Renal cortex interstitium (tissue), 15 donors: ENCODE measurements at places on chromosomes 1 and 21.

- no peak for DNase-seq
These were observed 105.9 kb downstream of the RGS2 start for GRCh38 chr1:192914696-192915095.

DNA sequence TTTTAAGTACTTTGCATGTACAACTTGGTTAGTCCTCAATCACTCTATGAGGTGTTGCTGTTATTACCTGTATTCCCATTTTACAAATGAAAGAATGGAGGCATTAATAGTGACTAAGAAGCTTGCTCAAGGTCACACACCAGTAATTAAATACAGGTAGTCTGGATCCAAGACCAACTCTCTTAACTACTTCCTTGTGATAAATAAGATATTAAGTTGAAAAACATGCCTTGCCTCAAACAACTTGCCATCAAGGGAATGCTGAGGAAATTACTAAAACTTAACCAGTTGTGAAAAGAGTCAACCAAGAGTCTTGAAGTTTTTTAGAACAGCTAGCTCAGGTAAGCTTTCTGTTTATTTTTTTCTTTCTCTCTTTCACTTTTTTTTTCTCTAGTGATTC lies 21.0 kb upstream of the LAMC1 start:
- no peak for DNase-seq

GRCh38 chr1:66644331-66644730 lies 107.9 kb upstream of the DYNLT5 start:
- no peak for DNase-seq

DNA sequence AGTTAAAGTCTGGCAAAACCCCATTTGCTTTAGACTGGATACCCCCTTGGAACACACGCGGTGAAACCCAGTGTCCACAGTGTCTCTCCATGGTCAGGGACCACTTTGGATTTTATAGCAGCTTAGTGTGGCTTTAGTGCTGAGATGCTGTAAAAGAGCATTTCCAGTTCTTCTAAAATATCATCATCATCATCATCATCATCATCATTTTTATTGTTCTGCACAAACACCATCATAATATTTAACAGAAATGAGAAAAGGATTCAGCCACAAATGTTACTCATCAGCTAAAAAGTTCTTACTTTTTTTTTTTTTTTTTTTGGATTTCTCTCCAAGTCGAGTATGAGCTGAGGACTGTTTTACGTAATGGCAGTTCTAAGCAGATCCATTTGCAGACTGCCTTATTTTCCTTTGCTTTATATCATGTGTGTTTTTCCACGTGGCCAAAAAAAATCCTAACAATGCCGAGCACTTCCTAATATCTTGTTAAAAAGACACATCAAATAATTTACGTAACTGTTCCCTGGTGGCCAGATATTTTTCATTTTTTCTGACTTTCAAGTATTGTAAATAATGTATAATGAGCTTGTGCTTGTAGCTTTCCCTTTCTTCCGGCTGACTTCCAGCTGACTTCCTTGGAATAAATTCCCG lies 62.8 kb downstream of the EVA1C start:
- no peak for DNase-seq

DNA sequence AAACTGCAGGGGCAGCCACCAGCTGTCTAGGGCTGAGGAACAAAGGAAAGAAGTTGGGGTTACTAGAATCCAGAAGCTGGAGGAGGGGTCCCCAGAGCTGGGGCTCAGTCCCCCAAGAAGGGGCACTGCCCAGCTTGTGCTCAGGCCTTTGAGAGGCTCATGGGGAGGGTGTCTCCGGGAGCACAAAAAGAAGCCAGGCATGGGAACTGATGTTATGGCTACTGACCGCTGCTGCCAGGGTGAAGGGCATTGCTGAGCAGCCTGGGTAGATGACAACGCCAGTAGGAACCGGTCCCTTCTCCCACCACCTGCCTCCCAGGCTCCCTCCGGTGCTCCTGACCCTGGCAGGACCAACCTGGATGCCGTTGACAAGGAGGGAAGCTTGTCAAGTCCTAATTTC lies 762.5 kb upstream of the TPTE start:
- no peak for DNase-seq

DNA sequence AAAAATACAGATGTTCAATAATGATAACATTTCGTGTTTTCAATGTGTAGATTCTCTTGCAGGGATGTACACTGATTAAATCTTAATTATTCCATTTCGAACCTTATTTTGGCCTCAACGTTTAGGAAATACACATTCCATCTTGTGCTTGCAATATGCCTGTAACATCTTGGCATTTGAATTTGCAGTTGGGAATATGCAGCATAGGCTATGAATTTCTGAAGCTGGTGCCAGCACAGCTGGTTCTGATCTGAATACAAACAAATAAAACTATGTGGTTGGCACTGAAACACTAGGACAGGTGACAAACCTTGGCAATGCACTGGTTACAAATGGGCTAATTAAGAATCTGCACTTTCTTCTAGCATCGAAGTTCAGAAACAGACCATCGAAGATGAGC lies 108.4 kb downstream of the ERG start:
- DNase-seq: no peak

- DNase-seq: no peak
These were observed 36.3 kb downstream of the NRDC start for GRCh38 chr1:51842261-51842660.

GRCh38 chr1:167373398-167373797 lies 144.9 kb downstream of the CD247 start:
- DNase-seq: peak; percentile 15

GRCh38 chr21:45113543-45113942 lies 39.2 kb downstream of the ADARB1 start:
- DNase-seq: no peak

- no peak for DNase-seq
These were observed 4.1 kb upstream of the TRAF3IP3 start for GRCh38 chr1:209751627-209752231.

- no peak for DNase-seq
These were observed 42.0 kb upstream of the LHX8 start for GRCh38 chr1:75092141-75092540.

DNA sequence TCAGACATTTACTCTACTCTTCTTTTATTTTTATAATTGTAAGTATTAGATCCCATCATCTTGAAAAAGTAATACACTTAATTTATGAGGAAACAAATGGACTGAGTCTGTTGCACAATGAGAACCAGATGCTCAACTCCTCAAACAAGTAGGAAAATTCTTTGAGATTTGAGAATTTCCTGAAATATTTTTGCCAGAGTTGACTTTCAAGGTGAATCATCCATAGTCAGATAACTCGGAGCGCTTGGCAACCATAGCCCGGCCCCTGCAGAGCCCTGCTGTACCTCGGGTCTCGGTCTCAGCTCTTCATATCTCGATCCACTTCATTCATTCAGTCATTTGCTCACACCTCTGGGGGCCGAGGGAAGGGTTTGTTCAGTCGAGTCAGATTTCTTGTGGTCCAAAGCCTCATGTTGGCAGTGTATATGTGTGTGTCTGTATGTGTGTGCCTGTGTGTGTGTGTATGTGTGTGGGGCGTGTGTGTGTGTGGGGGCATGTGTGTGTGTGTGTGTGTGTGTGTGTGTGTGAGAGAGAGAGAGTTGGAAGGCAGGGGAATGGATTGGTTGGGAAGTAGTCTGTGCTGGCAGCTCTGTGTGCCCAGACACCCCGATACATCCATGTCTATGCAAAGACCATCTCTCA lies 18.1 kb upstream of the PCP4 start:
- DNase-seq: no peak

- DNase-seq: no peak
These were observed 68.6 kb upstream of the ERRFI1 start for GRCh38 chr1:8094481-8095241.

DNA sequence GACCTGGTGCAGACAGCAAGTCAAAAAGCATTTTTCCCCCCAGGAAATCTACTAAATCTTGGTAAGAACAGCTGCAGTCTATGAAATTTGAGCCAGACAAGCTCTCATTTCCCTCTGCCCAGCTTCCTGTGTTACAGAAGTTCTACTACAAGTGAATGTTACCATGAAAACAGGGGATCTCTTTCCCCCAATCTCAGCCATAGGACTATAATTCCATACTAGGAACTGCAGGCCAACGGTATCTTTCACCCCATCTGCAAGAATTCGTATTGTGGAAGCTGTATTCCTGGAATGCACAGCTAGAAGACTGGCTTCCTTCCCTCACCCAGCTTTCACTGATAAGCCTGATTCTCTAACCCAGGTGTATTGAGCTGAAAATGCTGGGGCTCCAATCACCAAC lies 1655.4 kb downstream of the BRINP3 start:
- DNase-seq: no peak

GRCh38 chr21:39377444-39378050 lies 28.7 kb upstream of the HMGN1 start:
- no peak for DNase-seq

DNA sequence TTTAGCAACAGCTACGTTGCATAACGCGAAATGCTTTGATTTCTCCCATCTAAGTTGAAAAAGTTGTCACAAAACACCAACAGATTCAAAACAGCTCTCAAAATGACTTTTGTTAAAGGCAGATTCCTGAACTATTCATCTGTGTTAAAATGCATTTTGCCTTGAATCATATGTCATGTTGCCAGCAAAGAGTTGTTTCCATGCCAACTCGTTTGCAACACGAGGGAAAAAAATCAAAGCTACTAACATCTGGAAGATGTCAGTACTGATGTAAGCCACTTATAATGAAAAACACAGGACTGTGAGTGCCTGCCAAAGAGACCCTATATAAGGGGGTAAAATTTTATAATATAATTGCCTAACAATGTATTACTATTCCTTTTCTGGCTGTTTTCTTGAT lies 182.7 kb upstream of the PTBP2 start:
- peak; percentile 59 for DNase-seq

DNA sequence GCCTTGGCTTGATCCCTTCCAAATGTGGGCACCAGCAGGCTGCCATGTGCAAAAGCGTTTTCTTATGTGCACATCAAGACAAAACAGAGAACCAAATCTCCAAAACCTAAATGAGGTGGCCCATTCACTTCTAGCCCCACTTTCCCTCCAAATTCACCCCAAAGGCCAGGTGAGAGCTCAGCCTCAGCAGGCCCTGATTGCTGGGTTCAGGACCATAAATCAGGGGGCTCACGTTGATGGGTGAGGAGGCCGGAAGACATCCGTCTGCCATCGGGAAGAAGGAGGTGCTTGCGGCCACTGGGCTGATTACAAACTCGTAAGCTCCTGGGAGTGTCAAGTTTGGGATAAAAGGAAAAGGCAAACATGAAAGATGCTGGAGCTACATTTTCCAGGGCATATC lies 86.7 kb upstream of the CLDN14 start:
- DNase-seq: no peak

DNA sequence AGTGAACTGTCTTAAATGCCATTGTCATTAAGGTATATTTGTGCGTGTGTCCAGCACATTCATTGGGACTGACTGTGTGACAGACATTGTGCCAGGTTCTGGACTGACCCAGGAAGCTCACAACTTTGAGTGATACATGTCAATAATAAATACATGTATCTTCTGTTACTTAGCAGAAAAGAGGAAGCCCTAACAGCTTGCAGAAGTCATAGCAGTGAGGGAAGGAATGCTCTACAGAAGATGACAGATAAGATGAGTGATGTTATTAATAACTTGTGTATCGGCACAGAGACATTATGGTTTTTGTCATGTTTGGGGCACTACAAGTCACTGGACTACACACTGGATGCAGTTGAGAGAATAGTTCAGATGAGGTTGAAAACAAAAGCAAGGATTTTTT lies 1.2 kb upstream of the SRSF11 start:
- DNase-seq: no peak

GRCh38 chr1:235720544-235720943 lies 71.0 kb upstream of the GNG4 start:
- DNase-seq: no peak

GRCh38 chr21:44778094-44778493 lies 23.5 kb downstream of the UBE2G2 start:
- DNase-seq: no peak

DNA sequence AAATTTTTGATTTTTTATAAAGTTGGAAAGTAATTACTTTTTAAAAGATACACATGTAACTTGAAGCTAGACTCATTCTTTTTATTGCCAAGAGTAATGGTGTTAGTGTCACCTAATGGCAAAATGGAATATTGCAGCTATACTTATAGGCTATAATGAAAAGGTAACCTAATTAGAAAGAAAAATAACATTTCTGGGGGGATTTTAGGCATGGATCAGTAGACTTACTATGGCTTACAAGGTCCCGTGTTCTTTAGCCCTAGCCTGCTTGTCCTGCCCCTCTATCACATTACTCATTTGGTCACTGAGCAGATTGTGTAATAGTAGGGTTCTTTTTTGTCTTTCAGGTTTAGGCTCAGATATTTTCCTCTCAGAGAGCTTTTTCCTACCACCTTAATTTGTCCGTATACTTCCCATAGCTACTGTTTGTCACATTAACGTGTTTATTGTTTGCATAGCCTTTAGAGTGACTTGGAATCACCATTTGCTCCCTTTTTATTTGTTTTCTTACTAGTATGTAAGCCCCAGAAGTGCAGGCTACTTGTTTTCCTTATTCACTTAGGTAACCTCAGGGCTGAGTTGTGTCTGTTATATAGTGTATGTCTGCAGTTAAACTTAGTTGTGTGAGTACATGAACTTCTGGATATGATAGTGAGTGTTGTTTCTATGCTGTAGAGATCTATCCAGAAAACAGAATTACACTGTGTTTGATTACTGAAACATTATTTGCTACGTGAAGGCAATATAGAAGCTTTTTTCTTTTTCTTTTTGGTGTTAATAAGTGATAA lies 58.7 kb downstream of the RABGAP1L start:
- DNase-seq: peak; percentile 23

DNA sequence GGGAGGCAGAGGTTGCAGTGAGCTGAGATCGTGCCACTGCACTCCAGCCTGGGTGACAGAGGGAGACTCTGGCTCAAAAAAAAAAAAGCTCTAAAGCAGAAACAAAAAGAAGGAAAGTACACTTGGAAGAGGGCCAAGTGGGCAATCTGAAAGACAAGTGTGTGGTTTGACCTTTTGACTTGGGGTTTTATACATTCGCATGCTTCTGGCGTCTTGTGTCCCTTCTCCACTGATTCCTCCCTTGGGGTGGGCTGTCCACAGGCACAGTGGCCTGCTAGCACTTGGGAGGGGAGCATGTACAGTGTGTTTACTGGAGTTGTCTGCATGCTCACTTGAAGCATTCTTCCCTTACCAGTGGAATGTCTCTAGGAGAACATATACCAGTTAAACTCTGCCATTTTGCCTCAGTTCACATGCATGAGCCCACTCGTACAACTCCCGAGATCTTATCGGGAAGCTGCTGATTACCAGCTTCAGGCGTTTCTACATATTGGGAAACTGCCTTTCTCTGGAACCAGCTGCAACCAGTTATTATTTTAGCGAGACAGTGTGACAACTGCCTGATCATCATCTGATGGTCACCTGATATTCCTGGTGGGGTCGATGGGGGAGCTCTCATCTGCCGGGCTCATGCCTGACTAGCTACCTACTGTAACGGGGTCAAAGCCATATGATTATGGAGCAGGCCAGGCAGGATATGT lies 113.5 kb upstream of the ZNF678 start:
- DNase-seq: no peak

- DNase-seq: no peak
These were observed 50.6 kb upstream of the SLC35A3 start for GRCh38 chr1:99919220-99919619.
